ENCODE measurements at places on chromosomes 2 and 18.

DNA sequence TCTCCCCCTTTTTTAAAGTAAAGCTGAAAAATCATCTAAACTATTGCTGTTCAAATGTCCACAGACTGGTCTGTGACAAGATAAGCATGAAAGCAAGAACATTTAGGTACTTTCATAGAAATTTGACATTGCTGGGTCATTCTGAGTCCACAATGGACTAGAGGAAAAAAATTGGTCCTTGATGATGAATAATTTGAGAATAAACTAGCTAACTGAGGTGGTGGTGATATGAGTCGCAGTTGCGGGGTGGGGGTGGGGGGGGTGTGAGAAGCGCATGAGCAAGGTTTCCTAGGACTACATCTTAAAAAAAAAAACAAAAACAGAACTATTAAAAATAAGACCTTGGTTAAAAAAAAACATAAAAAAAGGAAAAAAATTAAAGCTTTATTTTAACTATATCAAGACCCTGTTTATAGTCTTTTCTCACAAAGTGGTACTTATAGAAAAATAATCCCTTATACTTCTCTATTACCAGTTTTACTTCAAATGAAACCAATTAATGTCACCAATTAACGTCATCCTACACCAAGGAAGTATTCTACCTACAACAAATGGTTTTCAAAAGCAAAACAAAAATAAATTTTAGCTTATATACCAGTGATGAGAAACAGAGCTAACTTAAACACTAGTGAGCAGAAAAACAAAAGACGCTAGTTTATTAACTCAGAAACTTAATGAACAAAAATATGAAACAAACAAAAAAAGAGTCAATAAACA is 88.1 kb downstream of the ASXL2 start:
- DNase-seq, result no peak

GRCh38 chr2:21748501-21748900 is 624.7 kb downstream of the TDRD15 start:
- no peak for DNase-seq

DNA sequence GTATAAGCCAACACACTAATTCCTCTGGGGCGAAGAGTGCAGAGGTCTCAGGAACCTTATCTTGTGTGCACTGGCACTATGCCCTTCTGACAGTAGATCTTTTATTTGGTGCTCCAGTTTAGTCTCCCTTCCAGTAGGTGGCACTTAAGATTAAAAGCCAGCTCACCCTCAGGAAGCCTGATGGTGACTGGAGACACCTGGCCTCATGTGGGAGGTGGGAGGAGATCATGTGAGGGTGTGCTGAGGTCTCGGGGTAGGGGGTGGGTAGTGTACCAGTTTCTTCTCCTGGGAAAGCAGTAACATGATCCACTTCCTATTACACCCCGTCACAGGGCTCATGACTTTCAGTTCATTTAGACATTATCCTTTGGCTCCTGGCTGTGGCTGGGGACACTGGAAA is 654.9 kb downstream of the ADCYAP1 start:
- DNase-seq, result peak; percentile 70

DNA sequence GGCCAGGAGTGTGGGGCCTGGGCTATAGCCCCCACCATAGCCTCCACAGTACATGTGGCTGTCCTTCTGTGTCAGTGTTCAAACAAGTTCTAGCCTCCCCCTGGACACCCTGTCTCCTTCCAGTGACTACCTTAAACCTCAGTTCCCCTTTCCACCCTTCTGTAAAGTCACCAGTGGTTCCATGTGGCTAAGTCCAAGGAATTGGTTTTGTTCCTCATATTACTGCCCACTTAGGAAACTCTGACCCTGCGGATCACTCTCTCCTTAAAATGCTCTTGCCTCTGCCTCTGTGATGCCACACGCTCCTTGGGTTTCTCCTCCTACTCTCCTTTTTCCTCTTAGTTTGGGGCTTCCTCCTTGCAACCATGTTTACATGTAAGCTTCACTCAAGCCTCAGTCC is 27.8 kb upstream of the REL start:
- DNase-seq, result no peak

DNA sequence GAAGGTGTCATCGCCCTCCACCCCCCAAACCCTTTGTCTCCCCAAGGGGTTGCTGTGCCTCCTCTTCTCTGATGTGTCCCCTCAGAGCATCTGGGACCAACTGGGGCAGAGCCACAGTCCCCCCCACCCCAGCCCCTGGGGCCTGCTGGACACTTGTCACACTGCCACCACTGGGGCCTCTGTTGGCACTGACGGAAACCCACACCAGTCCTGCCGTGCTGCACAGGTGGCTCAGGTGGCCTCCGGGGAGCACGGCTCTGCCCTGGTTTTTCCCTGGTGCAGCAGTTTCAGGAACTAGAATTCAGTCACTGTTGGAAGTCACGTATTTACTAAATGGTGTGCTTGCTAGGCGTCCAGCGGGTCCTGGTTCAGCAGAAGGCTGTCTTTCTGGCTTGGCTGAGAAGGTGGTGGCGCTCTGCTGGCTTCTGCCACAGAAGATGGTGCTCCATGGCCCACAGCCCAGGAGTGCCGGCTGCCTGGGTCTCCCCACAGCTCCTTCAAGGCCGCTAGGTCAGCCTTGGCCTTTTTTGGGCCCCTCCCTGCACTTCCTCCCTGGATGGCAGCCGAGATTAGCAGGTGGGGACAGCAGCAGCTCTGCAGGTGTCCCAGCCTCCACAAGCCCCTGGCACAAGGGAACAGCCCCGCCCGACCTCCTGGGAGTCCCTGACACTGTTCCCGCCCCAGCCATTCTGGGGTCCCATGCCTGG is 18.6 kb upstream of the KLHL30 start:
- no peak for DNase-seq

GRCh38 chr18:24346254-24346653 is 51.4 kb downstream of the OSBPL1A start:
- DNase-seq, result peak; percentile 39

- peak; percentile 54 for DNase-seq
Observed at GRCh38 chr18:58858591-58859468, 5.8 kb upstream of the ZNF532 start.
